Stimulated activated CD4-positive, alpha-beta T cell treated with anti-CD3 and anti-CD28 coated beads, Interleukin-4, amount 100 ng/mL, for 48 hours (primary cell): ENCODE measurements at places on chromosomes 6 and 20.

DNA sequence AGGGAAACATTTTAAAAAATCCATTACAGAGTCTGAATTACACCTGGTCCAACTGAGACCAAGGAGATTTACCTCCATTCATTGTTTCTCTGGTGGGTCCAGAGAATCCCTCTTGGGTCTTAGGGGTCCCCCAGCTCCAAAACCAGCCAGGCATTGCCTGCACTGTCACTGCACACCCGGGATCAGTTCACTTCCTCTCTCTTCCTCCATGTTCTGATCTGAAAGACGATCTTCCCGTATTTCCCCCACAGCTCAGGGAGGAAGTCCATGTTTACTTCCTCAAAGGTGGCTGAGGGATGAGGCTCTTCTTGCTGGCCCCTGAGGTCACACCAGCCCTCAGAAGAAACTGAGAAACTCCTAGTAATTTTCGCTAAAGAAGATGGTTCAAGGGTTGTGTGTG, 159.7 kb downstream of the BMP7 start:
- no peak for DNase-seq

DNA sequence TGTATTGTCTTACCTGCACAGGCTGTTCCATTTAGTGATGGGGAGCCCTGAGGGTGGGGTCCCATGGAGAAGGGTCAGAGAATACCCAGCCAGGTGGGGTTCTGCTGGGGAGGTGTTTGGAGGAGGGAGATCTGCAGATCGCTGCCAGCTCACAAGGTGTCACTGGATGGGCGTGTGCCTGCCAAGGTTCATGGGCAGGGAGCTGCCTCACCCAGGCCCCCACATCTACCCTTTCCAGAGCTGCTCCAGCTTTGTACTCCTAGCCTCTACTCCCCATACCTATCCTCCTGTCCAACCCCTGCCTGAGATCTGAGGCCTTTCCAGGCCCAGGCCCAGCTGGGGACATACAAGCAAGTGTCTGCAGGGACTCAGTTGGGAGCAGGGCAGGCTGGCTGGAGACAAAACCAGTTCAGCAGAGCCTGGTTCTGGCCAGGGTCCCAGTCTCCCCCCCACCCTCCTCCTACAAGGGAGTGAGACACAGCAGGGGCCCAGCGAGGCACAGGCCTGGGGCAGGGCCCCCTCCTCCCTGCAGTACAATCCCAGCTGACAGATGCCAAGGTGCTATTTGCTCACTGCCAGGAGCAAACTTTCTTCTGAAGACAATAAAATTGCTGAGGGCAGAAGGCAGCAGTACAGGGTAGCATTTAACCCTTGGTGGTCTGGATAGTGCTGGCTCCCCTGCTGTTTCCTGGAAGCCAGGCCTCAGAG, 19.7 kb downstream of the SPDEF start:
- DNase-seq = no peak

DNA sequence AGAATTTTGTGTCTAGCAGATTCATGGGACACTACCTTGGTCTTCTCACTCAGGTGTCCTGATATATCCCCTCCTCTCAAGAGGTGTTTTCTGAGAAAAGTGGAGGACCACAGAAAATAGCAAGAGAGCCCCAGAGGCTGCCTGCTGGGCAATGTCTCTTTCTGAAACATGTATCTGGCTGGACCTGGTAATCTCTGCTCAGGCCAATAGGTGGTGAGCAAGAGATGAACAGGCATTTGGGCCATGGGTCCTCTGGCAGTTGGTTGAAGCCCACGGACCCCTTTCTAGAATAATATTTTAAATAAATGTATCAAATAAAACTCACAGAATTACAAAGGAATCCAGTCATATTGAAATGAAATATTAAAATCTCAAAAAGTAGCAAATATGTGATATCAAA, 8.8 kb upstream of the THBD start:
- DNase-seq = no peak

DNA sequence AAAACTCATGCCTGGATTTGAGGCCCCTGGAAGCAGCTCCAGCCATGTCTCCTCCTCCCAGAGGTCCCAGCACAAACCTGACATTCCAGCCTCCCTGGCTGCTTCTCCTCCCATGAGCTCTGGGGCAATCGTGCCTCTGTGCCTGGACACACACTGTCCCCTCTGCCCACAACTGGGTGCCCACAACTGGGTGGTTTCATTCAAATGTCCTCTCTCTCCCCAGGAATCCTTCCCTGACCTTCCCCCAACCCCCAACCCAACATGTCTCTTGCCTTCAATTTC, 37.4 kb downstream of the NOL4L start:
- no peak for DNase-seq

DNA sequence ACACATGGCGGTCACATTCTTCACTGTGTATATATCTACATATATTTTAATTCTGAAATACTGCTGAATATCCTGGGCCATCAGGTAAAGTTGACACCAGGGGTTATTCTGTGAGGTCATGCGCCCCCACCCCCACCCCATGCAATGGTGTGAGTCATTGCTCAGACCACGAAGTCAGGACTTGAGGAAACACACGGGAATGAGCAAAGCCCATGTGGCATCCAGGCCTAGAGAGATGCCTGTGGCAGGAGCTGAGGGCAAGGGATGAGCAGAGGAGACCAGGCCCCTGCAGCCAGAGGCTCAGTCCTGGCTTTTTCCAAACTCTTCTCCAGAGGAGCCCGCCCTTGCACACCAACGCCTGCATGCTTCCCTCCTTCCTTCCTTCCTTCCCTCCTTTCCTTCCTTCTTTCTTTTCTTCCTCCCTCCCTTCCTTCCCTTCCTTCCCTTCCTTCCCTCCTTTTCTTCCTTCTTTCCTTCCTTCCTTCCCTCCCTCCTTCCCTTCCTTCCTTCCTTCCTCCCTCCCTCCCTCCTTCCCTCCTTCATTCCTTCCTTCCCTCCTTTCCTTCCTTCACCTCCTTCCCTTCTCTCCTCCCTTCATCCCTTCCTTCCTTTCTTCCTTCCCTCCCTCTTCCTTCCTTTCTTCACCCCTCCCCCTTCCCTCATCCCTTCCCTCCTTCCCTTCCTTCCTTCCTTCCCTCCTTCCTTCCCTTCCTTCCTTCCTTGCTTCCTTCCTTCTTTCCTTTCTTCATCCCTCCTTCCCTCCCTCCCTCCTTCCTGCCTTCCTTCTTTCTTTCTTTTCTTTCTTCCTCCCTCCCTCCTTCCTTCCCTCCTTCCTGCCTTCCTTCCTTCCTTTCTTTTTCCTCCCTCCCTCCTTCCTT, 72.0 kb upstream of the INSM1 start:
- DNase-seq = no peak

- DNase-seq = no peak
These were observed 49.7 kb downstream of the EPHA7 start for GRCh38 chr6:93369586-93370134.

GRCh38 chr6:28944412-28944865, 20.7 kb upstream of the TRIM27 start:
- peak; percentile 64 for DNase-seq

DNA sequence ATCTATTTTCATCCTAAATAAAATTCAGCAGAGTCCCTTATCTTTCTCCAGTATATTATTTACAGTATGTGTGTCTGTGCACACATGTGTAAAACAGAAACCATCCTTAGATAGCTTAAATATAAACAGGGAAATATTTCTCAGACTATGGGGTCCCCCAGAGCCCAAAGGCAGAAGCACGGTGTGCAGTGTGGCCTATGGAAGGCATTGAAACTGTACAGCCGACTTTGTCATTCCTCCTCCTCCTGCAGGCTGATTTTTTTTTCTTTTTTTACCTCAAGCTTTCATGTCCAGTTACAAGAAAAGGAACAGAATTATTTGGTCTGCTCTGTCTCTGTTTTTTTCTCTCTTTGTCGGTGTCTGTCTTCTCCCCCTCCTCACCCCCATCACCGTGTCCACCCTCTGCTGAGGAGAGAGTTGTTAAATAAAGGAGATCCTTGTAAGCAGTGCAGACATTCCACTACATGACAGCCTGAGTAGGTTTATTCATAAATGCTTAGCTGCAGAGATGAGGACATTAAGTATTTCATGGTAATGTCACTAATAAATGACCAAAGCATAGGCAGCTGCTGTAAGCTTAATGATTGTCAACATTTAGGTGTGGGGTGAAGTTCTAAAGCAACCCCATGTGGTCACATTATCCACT, 31.8 kb upstream of the SLC35D3 start:
- DNase-seq = no peak

DNA sequence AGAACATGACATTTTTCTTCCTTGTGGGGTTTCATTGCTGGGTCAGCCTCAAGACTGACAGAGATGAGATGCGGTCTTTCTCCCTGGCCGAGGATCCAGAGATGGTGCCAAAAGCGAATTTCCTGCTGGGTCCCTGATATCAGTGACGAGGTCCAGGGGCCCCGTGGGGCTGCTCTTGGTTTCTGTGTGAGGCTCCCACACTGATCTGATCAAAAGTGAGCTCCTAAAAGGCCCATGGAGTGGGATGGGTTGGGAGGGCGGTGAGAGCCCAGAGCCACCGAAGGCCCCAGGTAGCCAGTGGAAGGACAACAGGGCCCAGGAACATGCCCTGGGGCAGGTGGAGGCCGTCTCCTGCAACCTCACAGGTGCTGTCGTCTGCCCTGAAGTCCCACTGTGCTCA, 208.4 kb upstream of the CDH4 start:
- no peak for DNase-seq

GRCh38 chr6:137264311-137265075, 45.3 kb upstream of the IFNGR1 start:
- DNase-seq = no peak

DNA sequence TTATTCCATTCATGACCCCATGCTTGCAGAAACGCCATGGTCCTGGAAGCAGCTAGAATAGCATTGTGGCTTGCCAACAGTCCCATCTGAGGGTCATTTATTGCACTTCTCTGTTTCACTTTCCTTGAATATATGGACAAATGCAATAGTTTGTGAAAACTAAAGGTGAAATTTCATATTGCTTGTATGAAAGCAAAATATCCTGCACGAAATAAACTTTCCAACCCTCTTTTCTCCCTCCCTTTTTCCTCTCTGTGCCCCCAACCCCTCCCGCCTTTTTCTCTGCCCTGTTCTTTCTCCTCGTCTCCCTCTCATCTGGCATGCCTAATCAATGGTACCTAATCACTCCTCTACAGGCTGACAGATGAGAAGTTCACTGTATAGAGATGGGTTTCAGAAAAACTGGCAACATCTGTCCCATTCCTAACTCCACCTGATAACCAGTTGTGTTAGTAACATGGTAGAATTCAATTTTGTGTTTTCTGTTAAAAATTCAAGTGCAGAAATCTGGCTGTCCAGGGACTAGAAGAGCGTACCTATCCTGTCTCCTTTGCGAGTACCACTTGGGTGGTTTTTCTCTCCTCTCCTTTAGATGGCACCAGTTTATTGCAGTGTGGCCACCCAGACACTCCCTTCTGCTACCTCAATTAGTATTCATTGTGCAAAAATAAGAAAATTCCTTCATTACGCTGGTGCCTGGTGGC, 198.6 kb downstream of the FOXA2 start:
- DNase-seq = no peak

DNA sequence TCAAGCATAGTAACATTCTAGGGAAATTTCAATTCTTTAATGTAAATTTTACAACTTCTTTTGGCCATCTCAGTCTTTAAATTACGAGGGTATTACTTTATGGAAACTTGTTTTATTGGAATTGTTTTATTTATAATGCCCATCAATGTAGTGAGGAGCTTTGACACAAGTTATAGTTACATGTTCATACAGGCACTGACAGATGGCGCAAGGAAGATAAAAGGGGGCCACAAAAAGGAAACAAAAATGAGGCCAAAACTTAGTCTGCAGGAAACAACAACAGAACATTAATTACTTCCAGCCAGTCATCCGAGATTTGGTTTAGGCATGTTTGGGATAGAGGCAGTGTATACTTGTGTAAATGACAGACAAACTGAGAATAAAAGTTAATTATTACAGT, 18.3 kb downstream of the SESN1 start:
- no peak for DNase-seq

- no peak for DNase-seq
These were observed 36.9 kb upstream of the NOL4L start for GRCh38 chr20:32621891-32622584.

DNA sequence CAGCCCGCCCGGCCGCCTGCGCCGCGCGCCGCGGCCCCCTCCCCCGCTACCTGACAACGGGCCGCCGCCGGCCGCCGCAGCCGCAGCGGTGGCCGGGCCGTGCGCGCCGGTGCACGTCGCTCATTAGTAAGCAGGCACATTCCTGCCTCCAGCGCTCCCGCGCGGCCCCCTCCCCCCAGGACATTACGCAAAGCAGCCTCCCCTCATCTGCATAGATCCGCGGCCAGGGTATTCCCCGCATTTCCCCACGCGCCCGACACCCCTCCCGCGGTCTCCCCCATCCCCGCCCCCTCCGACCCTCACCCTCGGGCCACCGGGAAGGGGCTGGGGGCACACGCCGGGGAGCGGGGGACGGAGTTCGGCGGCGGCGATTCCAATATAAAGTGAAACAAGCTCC, at the start of gene HIVEP2:
Gene HIVEP2, minus strand, starts transcription at position 128 of the 397 bp plus-strand sequence. CDS start 170,438 bp downstream, outside the sequence.
- peak; percentile 87 for DNase-seq

GRCh38 chr6:25583099-25583498, 68.9 kb upstream of the SCGN start:
- no peak for DNase-seq

DNA sequence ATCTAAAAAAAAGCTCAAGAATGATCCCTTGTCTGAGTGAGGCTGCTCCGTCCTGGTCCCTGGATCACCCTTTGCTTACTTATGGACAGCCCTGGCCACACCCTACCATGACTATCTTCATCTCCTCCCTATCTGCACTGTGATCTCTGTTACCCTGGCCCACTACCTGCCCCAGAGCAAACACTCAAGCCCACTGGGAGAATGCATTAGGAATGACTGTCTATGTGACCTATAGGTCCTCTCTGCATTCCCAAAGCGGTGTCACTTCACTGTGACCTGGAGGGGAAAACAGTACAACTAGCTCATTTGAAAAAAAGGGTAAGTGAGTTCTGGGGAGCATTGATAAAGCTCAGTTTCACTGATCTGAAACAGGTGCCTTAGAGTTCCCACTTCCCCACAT, 86.4 kb upstream of the FOXP4 start:
- DNase-seq = no peak

DNA sequence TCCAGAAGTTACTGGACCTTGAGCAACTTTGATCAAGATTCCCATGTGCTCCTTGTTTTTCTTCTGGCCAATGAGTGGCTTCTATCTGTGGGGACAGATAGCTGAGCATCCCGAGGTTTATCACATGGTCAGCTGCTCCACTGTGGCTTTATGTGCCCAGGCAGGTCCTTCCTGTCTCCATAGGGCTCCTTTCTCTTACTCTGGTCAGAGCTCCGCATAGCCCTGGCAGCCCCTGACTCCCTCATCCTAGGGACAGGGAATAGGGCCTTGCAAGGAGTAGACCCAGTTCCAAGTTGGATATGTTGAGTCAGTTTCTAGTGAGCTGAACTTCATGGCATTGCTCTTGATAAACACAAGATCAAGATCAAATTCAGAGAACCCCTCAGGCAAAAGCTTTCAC, 6.4 kb upstream of the MAS1L start:
- no peak for DNase-seq
